Transverse colon (tissue), 4 donors: ENCODE measurements at places on chromosomes 16 and 17. TPM values are rescaled to one million over a fixed set of nuclear protein-coding genes. Genes with fewer than 3 reads are reported as not detected.

Gene SEC14L5
- total RNA-seq = 6.2 TPM

Gene ZNF750
- total RNA-seq = not detected

Gene SMIM36
- not detected for total RNA-seq

Gene TBX4
- 2.4 TPM for total RNA-seq

Gene CSF3
- 38.9 TPM for total RNA-seq

Gene TUBB3
- total RNA-seq = 12.7 TPM

Gene SLC6A2
- not detected for total RNA-seq

Gene CES5A
- total RNA-seq = not detected

DNA sequence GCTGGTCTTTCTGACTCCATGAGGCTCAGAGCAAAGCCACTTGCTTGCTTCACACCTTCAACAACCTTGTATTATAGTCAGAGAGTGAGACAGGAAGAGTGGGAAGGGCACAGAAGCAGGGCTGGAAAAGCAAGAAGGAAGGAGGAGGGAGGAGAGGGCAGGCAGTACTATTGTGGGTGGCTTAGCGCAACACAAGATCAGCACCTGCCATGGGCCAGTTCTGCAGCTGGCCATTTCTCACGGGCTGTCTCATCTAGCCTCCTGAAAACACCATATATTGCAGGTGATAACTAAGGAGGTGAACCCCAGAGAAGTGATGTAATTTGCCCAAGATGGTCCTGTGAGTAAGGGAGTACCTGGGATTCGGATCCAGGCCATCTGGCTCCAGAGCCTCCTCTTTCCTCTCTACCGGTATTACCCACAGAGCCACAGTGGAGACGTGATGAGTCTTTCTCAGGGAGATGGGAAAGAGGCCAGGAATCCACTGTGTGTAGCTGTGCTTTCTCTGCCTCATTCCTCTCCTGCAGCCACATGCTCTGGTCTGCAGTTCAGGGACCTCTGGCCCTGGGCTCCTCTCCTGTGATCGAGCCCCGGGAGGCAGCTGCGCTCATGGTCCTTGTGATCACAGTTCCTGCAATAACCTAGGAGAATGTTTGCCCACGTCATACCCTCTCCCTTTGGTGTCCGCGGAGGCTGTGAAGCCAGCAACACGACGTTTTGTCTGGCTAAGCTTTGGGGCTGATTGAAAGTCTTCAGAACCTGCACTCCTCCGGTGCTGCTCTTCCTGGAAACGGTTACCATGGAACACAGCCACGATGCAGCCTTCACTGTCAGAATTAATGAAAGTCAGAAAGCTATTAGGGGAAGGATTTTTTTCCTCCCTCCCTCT, 178.1 kb upstream of the CCL2 start:
- DNase-seq = no peak

DNA sequence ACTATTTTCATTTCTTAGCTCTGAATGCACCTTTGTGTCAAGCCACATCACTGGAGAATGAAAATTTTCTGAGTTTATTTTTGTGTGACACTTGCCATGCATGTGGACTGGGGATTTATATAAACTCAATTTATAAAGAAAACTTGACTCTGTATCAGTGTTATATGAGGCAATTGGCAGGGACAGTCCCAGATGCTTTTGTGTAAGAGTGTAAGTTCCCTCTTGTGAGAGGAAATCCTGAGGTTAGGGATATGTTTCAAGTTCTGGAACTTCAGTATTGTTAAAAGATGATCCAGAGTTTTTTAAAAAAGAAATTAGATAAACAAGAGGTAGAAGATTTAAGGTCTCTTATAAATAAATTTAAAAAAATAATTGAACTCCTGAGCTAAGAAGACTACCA, 10.9 kb upstream of the CCL8 start:
- DNase-seq = no peak

DNA sequence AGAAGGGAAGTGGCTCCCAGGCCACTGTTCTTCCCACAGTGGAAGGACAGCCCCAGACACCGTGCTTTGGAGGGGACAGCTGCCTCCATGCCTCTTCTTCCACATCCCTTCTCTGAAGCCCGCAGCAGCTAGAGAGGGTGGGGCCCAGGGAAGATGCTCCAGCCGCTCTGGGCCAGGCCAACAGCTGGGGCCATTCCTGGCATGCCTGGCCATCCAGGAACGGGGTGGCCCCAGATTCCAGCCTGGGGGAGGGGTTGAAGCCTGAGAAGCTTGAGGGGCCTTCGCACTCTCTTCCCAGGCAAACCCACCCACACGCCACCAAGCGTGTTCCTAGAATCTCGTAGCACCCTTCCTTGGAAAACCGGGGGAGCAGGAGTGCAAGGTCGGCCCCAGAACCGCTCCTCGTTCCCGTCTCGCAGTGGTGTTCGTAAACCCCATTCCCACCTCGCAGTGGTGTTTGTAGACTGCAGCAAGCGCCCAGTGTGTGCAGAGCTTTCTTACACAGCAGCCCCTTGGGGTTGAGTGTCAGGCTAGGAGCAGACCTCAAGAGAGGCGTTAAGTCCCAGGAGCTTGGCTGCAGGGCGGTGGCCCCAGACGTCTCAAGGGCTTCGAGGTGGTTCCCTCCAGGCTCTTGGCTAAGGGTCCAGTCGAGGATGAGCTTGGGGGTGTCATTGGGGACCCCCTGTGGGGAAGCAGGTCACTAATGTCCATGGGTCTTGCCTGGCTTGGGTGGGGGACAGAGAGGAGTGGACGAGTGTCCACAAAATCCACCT, 2.7 kb downstream of the CDH15 start:
- DNase-seq = no peak

DNA sequence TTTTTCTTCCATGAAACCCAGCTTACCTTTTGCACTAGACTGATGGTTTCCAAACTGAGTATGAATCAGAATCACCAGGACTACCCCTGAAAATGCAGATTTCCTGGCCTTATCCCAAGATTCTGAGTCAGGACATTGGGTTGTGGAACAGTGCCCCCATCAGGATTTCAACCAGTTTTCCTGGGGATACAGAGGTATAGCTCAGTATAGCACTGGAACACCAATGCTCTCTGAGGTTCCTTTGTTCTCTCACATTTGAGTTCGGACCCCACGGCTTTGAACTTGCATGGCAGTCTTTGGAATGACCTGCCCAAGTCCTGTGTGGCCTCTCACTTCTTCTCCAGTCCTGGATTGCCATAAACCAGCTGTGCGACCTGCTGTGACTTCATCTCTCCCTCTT, 12.8 kb upstream of the CCL8 start:
- no peak for DNase-seq

DNA sequence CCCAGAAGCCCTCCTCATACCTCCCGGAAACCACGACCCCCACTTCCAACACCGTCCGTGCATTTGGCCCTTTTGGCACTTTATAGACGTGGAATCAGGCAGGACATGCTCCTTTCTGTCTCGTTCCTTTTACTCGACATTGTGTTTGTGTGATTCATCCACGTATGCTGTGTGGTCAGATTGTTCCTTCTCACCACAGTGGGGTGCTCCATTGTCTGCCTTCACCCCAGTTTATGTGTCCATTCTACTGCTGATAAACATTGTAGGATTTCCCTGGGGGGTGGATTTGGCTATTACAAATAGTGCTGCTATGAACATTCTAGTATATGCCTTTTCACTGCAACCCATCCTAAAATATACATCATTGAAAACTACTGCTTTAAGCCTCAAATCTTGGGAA, 28.9 kb upstream of the RPH3AL start:
- DNase-seq = no peak

DNA sequence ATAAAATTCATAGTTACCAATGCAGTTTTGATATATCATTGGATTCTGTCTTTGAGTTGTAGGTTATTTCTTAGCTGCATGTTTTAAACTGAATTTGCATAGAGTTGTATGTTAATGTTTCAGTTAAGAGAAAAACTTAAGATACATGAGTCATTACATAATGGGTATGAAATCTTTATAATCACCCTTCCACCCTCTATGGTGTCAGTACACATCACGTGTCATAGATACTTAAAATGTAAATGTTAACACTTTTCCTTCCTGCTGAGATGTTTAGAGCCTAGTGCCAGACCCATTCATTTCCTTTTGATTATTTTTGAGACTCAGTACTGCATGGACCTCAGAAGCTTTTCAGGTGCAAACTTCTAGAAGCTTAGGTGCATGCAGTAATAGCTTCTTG, 20.5 kb downstream of the ZNF207 start:
- no peak for DNase-seq

GRCh38 chr17:82497483-82498405, 21.8 kb upstream of the FOXK2 start:
- peak; percentile 45 for DNase-seq

- DNase-seq = no peak
These were observed 4.7 kb upstream of the CMTM2 start for GRCh38 chr16:66574531-66574930.

GRCh38 chr17:44197980-44198720, 1.5 kb downstream of the ATXN7L3 start:
- DNase-seq = peak; percentile 49

DNA sequence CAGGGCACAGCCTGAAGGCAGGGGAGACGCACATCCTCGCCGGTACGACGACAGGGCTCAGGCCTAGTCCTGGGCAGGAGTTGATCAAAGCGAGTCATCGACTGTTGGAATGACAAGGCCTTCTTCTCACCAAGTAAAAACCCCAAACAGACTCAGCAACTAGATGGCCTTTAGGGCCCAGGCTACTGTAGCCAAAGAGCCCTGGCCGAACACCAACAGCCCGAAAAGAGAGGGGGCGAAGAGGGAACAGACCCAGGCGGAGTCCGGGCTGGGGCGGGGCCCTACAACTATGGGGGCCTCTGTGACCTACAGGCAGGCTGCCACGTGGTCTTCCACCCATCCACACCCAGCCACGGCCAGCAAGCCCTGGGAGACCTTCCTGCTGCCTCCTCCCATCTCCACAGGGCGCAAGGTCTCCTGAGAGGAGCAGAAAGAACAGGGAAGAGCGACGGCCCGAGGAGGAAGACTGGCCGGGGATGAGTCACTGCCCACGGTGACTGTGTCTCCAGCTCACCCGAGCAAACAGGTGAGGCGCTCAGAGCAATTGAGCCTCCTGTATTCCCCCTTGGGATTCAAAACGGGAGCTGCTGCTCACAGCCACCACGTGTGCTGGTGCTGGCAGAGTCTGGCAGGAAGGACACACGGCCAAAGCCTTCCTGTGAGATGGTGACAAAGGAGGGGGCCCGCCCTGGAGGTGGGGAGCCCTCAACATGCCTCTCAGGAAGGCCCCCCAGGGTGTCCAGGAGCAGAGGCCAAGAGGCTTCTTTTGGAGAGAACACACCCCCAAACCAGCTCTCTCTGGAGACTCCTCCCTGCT, 17.7 kb downstream of the SLC16A3 start:
- peak; percentile 35 for DNase-seq

DNA sequence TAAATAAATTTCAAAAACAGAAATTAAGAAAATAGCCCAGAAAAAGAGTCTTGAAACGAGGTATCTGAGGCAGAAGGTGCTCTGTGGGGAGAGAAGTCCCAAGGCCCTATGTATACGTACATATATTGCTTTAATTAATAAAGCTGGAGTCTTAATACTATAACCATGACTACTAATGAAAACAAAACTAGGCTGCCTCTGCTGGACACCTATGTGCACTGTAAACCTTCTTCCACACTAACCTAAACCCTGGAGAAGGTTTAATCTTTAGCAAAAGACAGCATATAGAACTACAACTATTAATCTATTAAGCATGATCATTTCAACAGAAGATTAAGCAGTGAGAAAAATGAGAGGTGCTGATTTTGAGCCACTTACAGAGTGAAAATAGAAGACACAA, 153.9 kb upstream of the C17orf78 start:
- DNase-seq = no peak

DNA sequence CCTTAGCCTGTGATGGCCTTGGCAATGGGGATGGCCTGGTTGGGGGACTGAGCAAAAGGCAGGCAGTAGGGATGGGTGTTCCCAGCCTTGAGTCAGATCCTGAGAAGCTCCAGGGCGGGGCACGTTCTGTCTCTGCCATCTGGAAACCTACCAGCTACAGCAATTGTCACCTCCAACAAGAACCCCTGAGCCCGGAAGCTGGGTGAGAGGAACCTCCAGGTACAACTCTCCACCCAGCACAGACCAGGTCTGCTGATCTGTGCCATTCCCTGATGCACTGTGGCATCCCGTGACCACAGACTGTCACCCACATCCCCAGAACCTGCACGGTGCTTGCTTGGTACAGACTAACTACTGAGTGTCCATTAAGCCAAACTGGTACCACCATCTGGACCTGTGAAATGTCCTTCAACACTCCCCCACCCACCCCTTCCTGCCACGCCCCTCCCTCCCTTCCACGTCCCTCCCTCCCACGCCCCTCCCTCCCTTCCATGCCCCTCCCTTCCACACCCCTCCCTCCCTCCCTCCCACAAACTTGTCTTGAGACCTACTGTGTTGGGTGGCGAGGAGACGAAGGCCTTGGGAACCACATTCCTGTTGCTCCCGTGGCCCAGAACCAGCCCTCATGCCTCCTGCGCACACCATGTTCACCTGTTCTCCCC, 16.6 kb downstream of the MYO15B start:
- peak; percentile 62 for DNase-seq

DNA sequence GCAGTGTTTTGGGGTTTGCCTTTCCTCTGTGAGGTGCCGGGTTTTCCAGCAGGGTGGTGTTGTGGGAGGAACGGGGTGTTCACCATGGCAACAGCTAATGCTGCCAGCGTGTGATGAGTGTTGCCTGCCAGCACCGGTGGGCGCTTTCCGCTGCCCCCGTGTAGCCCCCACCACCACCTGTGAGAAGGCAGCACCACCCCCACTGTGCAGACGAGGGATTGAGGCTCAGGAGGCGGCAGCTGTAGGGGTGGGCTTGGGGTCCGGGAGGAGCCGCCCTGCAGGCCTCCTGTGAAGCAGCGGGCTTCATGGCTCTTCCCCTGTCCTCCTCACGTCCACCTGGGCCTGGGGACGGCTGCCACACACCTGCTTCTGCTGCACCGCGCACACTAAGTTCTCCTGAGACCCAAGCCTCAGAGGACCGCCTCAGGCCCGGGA, 5.2 kb downstream of the RAB40C start:
- DNase-seq = no peak
